ENCODE measurements at places on chromosomes 16 and 17.
A peak's percentile ranks its signal among the peaks of the same experiment; 100 is the strongest.

DNA sequence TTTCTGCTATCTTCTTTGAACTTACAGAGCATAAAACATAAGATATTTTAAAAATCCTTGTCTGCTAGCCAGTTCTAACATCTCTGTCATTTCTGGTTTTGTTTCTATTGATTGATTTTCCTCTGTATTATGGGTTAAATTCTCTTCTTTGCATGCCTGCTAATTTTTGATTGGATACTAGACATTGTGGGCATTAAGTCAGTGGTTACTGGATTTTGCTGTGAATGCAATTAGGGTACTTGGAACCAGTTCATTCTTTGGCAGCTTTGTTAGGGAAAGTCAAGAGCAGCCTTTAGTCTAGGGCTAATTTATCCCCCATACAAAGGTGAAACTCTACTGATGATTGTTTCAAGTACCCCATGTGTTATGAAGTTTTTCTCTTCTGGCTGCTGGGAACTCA lies 127.0 kb upstream of the NACA2 start:
- no peak for DNase-seq

GRCh38 chr17:32484041-32484461 lies 2.7 kb upstream of the CDK5R1 start:
- no peak for DNase-seq

GRCh38 chr16:26330654-26331053 lies 638.9 kb downstream of the HS3ST4 start:
- DNase-seq: no peak

DNA sequence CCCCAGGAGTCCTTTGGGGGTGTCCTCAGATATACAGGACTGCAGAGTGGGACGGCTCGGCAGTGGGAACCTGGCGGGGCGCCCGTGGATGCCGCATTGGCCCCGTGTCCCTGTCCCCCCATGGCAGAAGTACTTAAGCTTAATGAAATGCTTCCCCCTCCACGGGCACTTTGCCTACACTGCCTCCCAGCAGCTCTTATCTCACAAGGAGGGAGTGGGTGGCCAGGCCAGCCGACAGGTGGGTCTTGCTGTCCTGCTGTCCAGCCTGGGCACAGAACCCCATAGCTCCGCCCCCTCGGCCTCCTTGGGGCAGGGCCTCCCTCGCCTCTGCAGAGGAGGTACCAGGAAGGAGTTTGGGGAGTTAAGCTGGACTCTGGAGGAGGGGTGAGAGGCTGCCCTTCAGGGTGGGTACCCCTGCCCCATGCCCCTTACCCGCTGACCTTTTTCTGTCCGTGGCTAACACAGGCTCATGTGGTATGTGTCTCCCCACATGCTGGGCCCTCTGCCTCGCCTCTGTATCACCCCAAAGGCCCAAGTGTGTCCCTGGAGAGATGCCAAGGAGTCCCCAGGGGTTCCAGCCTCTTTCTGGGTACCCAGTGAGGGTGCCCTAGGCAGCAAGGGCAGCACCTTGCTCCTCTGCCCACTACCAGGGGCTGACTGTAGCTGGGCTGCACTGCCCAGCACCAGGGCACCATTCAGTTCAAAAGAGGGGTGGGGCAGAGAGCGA lies 8.7 kb downstream of the THRA start:
- DNase-seq: no peak

DNA sequence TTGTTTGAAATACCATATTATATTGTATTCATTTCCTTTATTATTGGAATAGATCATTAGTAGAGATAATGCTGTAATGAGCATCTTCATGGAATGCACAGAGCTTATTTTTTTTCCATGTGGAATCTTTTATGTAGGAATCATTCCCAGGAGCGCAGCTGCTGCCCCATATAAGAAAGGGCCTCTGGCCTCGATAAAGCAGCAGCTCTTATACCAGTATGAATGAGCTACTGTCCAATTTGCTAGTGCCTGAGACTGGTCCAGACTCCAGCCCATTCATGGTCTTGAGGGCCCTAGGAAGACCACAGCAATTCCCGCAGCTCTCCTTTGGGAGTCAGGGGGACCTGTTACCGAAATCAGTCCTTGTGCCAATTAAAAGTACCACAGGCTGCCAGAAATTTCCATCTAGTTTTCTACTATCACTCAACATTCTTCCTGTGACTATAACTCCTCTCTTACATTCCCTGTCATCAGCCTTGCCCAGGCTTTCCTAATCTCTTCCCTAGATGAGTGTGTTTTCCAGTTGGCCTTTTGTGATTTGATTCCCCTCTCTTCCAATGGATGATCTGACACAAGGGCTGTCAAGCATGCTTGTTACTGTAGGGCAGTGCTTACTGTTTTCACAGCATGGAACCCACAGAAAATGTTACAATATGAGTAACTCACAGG lies 1.9 kb downstream of the ZNF843 start:
- DNase-seq: no peak

DNA sequence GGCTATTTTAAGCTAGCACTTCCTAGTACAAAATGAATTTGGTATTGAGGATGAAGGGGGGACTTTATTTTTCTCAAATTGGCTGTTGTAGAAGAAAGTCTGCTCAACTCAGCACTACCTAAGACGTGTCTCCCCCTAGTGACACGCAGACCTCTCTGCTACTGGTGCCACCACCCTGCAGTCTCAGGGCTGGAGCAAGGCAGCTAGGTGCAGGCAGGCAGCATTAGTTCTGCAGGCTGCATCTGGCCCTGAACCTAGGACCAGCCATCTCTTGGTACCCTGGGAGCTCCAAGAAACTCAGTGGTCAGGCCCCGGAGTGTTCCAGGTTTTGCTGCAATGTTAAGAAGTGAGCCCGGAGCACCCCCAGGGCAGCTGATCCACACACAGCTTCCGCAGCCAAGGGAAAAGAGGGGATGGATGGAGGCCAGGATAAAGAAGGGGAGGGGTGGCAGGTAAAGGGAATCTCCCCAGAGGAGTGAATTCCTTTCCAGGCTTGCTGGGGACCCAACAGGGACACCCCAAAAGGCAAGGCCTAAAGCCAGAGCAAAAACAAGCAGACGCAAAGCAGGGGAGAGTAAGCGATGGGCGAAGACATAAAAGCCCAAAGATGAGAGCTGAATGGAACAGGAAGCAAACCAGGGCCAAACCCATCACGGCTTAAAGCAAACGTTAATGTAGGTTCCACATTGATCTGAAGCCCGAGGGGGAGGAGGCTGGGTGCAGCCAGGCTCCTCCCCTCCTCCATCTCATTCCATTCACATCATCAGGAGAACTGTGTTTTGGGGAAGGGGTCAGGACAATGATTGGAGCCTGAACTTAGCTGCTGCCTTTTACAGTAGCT lies 200.5 kb downstream of the ZFHX3 start:
- peak; percentile 14 for DNase-seq

GRCh38 chr16:4142268-4142667 lies 26.0 kb upstream of the ADCY9 start:
- no peak for DNase-seq

DNA sequence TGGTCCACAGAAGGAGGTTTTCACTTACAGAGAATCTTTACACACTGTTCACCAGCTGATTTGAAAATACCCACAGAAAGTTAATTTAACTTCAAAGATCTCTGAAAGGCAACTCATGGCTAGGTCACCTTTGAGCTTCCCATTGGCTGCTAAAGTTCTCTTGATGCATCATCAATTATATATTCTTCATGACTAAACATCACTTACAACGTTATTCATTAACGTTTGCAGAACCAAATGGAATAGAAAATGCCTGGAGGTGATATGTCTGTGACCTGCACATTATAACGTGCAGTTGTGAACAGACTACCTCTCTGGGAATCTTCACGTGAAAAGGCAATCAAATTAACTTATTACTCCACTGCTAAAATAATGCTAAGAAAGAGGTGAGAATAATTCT lies 238.5 kb downstream of the ZFHX3 start:
- DNase-seq: no peak

- no peak for DNase-seq
These were observed 17.8 kb upstream of the RAI1 start for GRCh38 chr17:17663160-17664063.

GRCh38 chr17:1515640-1516387 lies 598 bp downstream of the INPP5K start:
- peak; percentile 27 for DNase-seq

DNA sequence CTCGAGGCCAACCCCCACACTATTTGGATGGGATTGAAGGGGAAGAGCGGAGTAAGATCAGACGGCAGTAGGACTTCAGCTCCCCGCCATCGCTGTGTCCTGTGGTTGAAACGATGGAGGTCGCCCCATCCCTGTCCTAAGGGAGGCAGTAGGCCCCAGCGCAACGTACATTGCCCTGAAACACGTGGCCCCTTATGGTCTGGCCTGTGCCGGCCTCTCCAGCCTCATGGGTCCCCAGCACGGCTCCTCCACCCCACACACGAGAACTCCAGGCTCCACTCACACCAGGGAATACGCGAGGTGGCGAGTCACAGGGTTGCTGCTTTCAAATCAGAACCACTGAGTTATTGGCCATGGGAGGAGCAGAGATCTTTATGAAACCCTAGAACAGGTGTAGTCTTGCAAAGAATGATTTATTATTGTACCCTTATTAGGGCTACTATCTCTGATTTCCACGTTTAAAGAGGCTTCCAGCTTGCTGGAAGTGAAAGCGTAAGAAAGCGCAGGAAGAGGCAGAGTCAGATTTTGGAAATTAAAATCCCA lies 669 bp upstream of the DCTPP1 start:
- no peak for DNase-seq

GRCh38 chr17:12664252-12664651 lies 1.4 kb upstream of the MYOCD start:
- DNase-seq: no peak

GRCh38 chr17:32021615-32021955 lies 14.4 kb downstream of the LRRC37B start:
- DNase-seq: no peak

DNA sequence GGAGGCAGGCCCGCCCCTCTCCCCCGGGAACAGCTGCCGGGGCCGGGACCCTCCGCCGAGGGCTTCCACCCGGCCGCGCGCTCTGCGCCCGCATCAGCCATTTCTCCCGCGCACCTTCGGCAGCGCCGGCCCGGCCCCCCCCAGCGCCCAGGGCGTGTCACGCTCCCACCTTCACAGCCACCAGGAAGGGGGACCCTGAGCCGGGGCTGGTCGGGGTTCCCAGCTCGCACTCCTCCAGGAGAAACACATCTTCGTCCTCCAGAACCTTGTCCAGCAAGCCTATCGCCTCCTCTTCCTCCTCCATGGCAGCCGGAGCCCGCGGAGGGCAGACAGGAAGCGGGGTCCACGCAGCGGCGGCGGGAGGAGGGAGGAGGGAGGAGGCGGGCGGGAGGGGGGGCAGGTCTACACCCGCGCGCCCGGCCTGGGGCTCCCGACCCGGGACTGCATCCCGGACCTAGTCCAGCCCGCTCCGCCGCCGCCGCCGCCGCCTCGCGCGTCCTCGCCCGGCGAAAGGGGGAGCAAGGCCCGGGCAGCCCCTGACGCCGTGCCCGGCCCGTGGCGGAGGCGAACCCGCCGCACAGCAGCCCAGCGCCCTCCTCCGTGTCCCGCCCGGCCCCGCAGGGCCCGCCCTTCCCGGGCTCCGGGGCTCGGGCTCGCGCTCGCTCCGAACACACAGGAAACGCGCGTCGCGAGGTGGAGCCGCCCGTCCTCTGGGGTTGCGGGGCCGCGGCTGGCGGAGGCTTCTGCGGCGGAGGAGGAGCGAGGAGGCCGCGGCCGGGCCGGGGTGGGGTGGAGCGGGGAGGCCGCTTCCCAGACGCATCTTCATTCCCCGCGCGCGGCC lies 70.8 kb downstream of the ABR start:
- DNase-seq: no peak

- no peak for DNase-seq
These were observed 6.2 kb downstream of the GGA2 start for GRCh38 chr16:23504076-23504452.

- peak; percentile 13 for DNase-seq
These were observed 8.0 kb downstream of the TLCD3A start for GRCh38 chr17:740240-741017.

GRCh38 chr17:50088952-50089825 lies 6.0 kb upstream of the PDK2 start:
- no peak for DNase-seq

DNA sequence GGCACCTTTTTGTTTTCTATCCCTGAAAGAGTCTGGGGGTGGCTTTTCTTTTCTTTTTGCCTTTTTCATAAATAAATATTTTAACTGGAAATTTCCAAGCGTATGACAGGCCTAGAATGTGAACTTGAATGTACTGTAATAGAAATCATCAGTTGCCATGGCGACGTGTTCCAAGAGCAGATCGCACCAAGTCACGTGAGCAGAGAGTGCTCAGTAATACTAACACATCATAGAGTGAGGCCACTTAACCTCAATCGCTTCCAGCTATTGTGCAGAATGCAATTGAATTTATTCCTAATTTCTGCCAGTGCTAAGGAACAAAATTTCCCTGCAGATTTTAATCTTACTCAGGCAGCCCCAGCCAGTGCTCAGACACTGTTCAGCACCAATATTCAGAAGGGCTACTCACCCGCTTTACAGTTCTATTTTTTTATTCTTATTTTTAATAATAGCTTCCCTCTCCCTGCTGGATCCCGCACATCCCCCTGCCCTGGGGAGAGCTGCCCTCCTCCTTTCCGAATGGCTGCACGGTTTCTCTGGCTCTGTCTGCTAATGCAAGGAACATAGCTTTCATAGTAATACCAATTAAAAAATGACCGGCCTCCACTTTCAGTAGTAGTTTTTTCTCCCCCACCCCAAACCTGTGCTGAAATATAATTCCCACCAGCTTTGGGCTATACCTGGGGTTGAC lies 26.2 kb upstream of the PMFBP1 start:
- DNase-seq: peak; percentile 67

DNA sequence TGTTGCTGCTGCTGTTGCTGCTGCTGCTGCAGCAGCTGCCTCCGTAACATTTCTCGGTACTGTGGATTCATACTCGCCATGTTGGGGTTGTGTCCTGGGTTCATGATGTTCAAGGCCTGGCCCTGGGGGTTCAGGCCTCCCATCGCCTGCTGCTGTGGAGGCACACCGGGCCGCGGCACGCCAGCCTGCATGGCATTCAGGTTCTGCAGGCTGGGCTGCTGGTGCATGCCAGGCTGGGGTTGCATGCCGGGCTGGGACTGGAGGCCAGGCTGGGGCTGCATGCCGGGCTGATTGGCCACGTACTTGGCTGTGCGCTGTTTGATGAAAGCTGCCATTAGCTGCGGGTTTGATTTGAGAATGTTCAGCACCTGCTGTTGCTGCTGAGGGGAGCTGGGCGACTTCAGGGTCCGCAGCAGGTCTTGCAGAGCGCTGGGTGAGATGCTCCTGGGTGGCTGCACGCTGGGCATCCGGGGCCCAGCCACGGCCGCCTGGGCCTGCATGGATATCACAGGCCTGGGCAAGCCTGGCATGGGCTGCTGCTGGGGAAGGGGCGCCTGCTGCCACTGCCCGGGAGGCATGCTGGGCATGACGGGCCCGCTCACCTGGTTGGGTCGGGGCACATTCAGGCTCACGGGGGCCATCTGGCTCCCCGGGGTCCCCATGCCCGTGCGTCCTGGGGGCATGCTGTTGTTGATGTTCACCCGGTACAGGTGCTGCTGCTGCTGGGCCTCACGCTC lies 11.3 kb upstream of the TRAP1 start:
- DNase-seq: no peak

DNA sequence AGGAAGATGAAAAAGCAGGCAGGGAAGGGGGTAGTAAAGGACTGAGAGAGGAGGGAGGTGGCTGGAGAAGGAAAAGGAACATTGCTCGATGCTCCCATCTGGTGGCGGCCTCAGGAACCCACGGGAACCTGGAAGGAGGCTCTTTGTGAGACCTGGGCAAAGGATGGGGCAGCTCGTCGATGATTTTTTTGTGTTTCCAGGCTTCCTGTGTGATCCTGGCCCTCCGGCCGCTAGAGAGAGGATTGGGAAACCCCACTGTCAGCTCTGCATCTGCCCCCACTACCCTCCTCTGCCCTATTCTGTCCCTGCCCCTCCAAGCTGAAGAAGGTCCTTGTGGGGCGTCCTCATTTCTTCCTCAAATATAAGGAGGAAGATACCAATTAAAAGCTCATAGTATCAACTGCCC lies 6.6 kb downstream of the WFIKKN2 start:
- peak; percentile 81 for DNase-seq

Measured in midbrain (tissue), 1 donor.